ENCODE measurements at places on chromosomes 12 and 14.

DNA sequence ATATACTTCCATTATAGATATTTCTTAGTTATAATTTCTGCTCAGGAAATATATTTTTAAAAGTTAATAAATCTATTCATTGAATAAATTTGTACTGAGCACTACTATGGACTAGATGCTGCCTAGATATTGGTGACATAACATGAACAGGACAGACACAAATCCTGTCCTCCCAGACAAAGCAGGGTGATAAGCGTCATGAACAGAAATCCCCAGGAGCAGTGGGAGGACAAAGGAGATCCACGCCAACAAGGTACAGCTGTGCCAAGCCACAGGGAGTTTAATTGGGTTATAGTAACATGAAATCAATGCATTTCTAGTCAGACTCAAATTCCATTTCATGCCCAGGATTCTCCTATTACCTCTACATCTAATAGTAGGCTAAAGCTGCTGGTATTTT, 171.8 kb upstream of the CPNE8 start:
- DNase-seq = no peak

DNA sequence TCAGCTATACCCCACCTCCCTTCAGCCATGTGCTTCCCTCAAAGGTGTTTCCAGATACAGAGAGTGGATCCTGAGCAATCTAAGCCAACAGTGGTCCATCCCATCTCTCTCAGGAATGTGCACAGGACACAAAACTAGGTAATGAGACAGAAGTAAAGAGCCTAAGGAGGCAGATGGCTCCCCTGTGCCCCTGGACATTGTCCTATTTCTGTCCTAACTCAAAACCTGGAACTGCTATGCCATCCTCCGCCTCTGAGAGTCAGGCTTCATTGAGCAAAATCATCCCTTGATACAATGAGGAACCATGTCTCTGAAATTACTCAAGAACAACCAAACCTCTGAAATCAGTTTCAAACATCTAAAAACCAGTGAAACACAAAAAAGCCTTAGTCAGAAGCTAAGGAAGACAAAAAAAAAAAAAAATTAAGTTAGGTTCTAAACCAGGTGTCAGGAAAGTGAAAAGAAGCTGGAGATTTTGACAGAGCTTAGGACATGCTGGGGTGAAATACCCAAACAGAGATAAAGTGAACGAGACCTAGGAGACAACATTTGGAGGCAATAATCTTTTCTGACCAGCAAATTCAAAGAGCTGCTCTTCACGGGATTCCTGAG, 200.3 kb upstream of the PLEKHG7 start:
- DNase-seq = peak; percentile 70

GRCh38 chr12:122420471-122421162, 1.9 kb downstream of the CLIP1 start:
- DNase-seq = no peak

DNA sequence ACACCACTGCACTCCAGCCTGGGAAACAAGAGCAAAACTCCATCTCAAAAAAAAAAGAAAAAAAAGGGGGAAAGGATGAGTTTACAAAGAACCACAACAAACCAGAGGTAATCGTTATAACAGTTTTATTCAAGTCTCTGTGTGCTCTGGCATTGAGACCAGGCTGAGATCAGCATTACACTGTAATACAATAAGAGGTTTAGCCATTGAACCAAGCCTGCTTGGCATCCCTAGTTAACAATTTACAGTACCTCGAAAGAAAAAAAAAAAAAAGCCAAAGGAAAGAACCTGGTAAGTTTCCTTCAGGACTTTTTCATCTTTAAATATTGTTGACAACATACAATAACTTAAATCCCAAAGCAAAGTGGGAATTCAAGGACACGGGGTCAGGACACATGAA, 80.7 kb downstream of the TTC9 start:
- no peak for DNase-seq

GRCh38 chr12:24948420-24948756, 513 bp downstream of the BCAT1 start:
- DNase-seq = peak; percentile 54

DNA sequence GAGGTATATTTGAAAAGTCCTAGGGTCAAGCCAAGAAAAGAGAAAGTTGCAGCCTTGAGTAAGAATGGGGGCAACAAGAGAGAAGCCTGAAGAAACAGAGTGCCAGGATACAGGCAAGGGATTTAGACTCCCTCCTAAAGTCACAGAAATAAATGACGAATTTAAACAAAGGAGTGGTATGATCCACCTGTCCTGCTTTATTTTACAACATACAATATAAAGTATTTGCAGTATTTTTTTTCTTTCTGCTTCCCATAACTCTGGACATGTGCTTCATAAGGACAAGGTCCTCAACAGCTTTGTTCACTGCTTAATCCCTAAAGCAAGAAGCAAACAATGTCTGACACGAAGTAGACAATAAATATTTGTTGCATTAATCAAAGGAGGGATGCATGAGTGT, 57.4 kb downstream of the IFNG start:
- DNase-seq = no peak

DNA sequence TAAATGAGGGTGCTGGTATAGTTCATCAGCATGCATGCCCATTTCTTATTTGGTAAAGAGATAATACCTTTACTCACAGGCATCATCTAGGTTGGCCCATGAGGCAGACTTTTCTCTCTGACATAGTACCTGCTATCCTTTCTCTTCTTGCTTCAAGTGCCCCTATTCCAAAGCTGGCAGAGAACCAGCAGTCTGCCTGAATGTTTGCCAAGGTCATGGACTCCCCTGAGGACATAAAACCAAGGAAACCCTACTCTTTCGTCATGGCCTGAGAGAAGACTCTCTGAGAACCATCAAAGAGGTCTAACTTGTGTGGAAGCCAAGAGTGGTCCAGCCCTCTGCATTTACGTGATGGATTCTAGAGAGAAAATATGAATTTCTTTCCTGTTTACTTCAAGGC, 11.9 kb downstream of the PPP1R36 start:
- no peak for DNase-seq

DNA sequence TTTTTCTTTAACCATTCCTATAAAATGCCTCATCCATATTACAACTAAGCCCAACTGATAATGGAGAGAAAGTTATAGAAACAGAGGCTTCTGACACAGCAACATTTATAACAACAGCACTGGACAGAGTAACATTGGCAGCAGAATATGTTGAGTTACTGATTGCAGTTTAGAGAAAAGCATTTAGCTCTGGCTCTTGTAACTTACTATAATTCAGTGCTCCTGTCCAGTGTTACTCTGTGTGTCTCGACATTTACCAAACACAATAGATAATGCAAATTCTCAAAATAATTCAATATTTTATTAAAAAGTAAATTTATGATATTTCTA, 356.1 kb downstream of the CEP128 start:
- no peak for DNase-seq

- DNase-seq = peak; percentile 81
These were observed 14.7 kb downstream of the ITGA5 start for GRCh38 chr12:54404061-54405004.

DNA sequence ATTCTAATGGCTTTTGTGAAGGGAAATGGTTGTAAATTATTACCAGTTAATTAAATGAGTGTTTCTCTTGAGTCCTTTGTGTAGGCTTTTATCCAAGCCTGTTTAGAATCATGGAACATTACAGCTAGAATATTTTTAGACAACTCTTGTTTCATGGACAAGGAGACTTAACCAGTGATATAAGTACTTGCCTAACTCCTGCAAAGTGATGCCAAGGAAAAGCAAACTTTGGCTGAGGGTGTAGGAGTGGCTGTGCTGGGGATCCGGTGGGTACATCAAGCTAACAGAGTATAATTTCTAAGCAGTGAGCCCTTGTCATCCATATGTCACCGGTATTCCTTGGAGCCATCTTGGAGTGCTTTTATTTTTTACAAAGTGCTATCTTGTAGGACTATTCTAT, 61.5 kb downstream of the PRKCH start:
- DNase-seq = no peak

DNA sequence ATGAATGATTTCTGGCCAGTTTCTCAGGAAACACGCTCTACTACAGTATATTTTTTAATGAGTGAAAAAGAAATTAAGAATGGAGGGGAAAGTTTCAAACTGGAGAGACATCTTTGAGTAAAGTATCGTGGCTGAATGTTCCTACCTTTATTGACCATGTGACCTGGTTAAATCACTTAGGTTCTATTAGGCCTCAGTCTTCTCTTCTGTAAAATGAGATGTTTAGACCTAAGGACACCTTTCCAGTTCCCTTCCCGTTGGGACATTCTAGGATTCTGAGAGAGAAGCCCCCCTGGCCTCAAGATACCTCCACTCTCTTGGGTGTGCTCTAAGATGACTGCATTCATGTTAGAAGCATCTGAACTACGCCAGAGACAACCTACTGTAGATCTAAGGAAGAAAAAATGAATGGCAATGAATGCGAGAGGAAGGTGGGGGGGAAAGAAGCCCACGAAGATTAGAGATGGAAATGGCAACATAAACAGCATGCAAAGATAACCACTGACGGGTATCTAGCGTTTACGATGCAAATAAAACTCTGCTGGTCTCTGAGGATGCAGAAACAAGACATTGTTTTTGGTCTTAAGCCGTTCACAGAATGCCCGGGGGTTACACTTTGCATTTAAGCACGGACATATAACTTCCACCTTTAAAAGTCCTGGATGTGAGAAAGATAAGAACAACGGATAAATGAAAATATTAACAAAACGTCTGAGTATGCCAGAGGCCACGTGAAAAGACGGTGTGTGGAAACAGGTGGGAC, 599 bp upstream of the CPSF6 start:
- DNase-seq = peak; percentile 29

- DNase-seq = peak; percentile 78
These were observed 891 bp downstream of the SPRYD4 start for GRCh38 chr12:56469007-56469930.

Measured in hematopoietic multipotent progenitor cell treated with erythropoietin and hydrocortisone succinate and interleukin-3 and kit ligand, for 6 days (in vitro differentiated cells).